ENCODE measurements at places on chromosomes 3 and 15.

- DNase-seq = no peak
Measured at GRCh38 chr15:71106802-71107500, 8.3 kb upstream of the THSD4 start.

DNA sequence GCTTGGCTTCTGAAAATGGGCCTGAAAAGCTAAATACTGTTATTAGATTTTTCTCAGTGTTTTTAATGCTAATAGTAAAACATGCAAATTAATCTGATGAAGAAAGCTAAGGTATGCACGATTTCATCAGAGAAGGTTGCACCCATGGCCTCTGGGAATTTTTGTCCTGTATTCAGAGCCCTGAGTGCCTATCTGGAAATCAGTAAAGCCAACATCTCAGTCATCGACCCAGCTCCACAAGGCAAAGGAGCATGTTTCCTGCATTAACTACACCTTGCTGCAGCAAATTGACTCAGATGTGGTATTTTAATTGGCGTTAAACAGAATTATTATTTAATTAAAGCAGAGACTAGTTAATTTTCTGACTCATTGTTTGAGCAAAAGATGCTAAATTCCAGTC, 49.0 kb upstream of the TP63 start:
- DNase-seq = no peak

DNA sequence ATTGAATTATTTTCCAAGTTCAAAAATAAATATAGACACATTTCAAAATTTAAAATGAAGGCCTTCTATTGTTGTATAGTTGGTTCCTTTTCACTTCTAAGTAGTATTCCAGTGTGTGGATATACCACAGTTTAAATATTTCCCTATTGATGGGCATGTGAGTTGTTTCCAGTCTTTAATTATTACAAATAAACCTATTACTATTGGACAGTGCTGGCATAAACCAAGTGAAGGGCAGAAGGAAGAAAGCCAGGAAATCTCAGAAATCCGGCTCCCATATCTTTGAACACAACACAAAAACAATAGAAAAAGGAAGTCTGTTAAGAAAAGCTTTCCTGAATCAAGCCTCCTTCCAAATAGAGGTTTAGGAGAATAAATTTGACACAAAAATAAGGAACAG, 26.1 kb downstream of the GOLGB1 start:
- no peak for DNase-seq

DNA sequence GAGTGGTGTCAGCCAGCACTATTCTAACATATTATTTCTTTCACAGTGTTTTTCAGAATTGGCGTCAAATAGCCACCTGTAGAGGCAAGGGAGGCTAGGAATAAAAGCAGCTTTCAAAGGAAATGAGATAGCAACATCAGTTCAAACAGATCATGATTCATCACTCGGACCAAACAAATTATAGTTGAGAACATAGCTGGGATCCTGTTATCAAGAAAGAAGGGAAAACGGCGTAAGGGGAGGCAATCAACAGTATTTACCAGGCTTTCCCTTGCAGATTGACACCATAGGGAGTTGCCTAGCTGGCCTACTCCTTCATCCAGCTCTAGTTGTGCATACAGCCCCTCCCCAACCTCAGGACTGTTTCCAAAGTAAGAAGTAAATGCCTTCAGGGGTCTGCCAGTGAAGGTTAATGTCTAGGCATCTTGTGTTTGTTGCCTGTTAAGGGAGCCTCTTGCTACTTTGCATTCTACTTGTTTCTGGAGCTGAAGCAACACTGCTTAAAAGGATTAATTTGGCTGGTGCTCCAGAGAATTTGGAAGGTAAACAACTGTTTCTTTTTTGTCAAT, 286.5 kb downstream of the NSUN3 start:
- DNase-seq = no peak

DNA sequence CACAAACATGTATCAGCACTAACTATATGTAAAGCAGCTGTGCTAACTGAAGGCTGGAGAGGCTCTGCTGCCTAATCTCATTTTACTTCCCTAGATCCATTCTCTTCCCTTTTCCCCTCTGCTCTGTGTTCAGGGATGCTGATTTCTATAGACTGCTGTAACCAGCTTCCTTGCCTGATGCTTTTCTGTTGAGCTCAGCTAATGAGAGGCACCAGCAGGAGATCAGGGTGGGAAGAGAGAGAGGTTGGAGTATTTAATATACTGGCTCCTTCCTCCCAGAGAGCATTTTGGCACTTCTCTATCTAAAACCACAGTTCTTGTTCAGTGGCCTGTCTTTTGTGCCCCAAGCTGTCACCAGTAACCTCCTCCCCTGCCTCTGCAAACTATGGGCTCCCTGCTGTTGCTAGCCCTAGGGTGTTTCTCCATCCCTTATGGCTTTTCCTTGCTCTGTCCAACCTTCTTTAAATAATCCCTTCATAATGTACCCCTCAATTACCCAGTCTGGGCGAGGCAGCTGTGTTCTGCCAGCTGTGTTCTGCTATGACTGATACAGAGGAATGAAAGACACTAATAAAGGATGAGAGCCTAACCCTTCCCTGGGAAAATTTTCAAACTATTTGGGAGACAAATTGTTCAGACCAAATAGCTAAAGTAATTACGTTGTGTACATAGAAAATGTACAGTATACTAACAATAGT, 69.5 kb downstream of the CADPS start:
- no peak for DNase-seq

DNA sequence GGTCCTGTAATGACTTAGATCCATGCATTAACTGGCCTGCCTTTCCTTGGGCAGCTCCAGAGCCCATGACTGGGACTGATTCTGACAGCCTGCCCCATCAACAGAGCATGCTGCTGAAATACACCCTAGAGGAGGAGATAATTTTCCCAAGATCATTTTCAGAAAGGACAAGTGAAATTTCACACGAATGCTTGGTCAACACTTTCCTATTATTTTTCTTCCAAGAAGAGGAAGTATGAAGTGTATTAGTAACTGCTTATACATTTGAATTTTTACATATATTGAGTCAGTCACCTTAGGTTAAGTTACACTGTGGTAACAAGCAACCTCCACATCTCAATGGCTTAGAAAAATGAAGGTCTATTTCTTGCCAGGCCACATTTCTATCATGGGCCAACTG, 9.7 kb upstream of the NMNAT3 start:
- DNase-seq = no peak

DNA sequence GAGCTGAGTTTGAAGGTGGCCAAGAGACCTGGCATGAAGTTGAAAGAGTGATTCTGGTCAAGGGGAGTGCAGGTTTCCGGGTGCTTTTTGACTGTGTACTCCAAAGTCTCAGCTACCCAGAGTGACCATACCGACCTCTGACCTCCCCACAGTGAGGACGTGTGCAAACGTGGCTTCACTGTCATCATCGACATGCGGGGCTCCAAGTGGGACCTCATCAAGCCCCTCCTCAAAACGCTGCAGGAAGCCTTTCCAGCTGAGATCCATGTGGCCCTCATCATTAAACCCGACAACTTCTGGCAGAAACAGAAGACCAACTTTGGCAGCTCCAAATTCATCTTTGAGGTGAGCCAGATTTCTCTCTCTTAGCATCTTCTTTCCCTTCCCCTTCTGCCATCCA, 272.4 kb upstream of the ROPN1 start:
- DNase-seq = no peak

DNA sequence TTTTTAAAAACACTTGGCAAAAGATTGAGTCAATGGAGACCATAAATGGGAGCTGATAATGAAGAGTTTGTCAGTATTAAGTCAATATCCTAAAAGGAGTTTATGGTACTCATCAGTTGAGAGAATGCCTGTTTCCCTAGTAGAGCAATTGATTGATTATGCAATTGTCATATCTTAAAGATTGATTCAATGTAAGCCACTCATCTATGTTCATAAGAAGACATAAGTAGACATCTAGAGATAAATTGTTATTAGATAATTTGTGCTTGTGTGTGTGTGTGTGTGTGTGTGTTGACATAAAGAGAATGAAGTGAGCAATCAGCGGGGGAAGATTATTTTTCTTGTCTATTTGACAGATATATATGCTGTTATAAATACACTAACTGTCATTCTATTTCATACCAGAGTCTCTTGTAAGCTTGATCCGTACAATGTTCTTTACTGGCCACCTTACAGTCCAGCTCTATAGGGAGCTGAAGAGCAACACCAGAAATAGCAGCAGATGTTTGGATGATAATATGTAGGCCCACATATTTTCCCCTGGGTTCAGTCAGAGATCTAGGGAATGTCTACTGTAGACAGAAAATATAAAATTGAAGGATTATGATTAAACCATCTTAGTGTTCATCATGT, 848.6 kb upstream of the EPHA6 start:
- no peak for DNase-seq

- DNase-seq = no peak
Measured at GRCh38 chr3:14230729-14231128, 52.1 kb downstream of the LSM3 start.

DNA sequence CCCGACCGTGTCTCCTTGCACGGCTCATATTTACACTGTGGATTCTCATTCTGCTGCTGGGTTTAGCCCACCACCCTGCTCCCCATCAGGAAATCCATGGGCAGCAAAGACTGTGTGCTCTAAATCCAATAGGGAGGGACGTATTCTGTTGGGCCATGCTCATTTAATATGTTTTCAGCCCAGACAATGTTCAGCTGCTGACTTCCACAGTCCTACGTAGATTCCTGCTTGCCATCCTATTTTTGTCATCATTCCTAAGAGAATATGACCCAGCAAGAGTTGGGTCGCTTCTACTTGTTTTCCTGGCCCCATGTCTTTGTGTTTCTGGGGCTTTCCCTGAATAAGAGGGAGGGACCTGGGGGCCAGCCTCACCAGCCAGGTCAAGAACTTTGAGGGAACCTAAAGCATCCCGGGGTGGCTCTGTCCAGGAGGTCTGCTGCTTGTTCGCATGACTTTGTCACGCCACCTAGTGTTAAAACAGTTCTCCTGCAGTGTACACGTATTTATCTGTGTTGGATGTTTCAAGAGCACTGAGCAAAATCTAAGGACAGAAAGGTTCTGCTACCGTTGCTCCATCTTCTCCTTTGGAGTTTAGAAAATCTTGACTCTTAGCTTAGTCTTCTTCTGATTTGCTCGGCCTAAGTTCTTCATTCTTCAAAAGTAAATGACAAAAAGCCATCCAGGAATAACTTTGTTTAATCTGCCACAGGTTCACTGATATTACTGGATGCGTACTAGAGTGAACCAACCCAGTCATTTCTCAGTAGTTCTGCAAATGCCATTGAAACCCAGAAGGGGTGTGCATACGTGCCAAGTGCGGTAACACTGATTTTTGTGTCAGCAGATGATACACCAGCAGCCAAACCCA, 79.8 kb upstream of the NR2E3 start:
- DNase-seq = peak; percentile 9

GRCh38 chr3:188863999-188864406, 307.8 kb upstream of the TPRG1 start:
- DNase-seq = no peak

- DNase-seq = no peak
Measured at GRCh38 chr3:149949181-149949580, 21.5 kb downstream of the PFN2 start.

GRCh38 chr3:155739154-155739553, 5.7 kb downstream of the PLCH1 start:
- DNase-seq = no peak

- DNase-seq = no peak
Measured at GRCh38 chr15:40891810-40892446, 2.3 kb upstream of the VPS18 start.

DNA sequence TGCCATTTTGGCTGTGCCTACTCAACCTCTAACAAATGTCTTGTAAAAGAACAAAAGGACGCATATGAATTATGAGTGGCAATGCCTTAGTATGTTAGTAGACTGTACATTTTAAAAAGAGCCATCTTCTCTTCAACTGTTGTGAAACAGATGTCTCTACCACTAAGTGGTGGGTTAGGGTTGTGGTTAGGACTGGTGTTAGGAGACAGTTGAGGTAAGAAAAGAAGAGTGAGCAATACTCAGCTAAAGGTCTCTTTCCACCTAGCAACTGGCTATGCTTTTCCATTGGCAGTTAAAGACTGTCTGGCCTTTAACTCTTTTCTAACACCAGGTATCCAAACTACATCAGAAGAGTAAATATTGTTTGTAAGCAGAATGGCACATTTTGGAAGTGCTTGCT, 221.7 kb upstream of the TBC1D5 start:
- DNase-seq = peak; percentile 59

- no peak for DNase-seq
Measured at GRCh38 chr3:13932578-13933295, 52.9 kb upstream of the WNT7A start.

GRCh38 chr3:24242012-24242698, 252.5 kb downstream of the THRB start:
- no peak for DNase-seq

GRCh38 chr3:44236485-44236908, 5.2 kb upstream of the TOPAZ1 start:
- no peak for DNase-seq

DNA sequence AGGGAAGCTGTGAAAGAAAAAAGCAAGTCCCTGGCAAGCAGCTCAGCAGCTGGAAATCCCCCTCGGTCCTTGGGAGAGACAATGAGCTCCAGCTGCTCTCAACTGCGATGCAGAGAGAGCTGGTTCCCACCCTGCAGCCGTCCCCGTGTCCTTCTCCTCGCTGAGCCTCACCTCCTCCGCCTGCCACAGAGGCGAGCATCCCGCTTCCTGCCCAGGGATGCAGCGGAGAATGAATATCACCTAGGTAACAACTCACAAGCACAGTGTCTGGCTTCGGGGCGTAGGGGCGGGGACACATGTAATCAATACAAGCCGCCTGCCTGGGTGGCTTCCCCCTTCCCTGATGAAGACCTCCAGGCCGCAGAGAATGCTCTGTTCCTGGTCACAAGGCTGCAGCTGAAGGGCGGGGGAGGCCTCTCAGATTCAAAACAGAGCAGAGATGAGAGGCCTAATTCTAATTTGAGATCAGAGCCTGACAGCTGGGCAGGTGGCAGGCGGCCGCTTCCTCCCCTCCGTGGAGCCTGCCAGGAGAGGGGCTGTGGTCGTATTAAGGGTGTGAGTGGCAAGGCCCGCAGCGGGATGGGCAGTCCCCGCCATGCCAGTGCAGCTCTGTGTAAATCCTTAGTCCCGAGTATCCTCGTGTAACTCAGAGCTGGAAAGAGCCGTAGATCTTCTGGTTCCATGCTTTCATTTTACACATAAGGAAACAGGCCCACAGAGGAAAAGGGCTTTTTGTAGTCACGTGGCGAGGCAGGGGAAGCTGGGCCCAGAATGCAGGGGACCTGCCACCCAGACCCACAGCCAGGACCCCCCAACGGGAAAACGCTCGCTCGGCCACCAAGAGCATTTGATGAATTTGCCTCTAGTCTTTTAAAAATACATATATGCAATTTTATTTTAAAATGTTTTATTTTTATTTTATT, 24.3 kb downstream of the ZDHHC19 start:
- DNase-seq = no peak
